Activated CD4-positive, alpha-beta T cell treated with anti-CD3 and anti-CD28 coated beads, Interleukin-2, amount 10 ng/mL, durations not matched to agents 24 days and 14 days (primary cell): ENCODE measurements at places on chromosomes 13 and 19. TPM values are rescaled to one million over a fixed set of nuclear protein-coding genes. Genes with fewer than 3 reads are reported as not detected.

DNA sequence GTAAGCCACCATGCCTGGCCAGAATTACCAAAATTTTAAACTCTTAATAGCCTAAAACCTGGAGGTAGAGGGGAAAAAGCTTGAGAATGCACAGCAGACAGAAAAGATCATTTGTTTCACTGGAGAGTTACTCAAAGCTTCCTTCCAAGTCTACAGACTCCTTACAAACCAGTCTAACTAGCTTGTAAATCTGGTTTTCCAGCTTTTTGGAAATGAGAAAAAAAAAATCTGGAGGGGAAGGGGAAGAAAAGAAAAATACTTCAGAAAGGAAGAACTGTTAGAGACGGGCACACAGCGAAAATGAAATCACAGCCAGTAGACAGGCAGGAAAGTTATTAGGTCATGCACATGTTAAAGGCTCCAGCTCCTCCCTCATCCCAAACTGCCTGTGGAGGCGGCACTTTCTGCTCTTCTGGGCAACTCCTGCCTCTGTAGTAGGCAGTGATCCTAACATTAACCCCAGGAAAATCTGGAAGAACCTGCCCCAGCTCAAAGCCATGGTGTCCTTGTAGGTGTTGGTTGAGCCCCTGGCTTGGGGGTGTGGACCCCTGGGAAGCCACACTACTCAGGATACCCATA, 17.3 kb downstream of the PARP4 start:
- DNase-seq = no peak
- peaks cover 68% of the 10 kb centered on the region for H3K36me3 ChIP-seq
- no peak overlapping the region for H3K27ac ChIP-seq
- H3K4me1 ChIP-seq = no peaks in the 10 kb centered on the region
- H3K4me3 ChIP-seq = no peak overlapping the region
- H3K27me3 ChIP-seq = no peaks in the 10 kb centered on the region

Gene ICAM3
- total RNA-seq = 104 and 108 TPM in 2 replicates

GRCh38 chr13:49791711-49792549, 552 bp downstream of the KPNA3 start:
- H3K4me1 ChIP-seq = peaks cover 31% of the 10 kb centered on the region
- H3K4me3 ChIP-seq = peak overlapping the region; percentile 93
- peaks cover 21% of the 10 kb centered on the region for H3K36me3 ChIP-seq
- peak; percentile 87 for DNase-seq

DNA sequence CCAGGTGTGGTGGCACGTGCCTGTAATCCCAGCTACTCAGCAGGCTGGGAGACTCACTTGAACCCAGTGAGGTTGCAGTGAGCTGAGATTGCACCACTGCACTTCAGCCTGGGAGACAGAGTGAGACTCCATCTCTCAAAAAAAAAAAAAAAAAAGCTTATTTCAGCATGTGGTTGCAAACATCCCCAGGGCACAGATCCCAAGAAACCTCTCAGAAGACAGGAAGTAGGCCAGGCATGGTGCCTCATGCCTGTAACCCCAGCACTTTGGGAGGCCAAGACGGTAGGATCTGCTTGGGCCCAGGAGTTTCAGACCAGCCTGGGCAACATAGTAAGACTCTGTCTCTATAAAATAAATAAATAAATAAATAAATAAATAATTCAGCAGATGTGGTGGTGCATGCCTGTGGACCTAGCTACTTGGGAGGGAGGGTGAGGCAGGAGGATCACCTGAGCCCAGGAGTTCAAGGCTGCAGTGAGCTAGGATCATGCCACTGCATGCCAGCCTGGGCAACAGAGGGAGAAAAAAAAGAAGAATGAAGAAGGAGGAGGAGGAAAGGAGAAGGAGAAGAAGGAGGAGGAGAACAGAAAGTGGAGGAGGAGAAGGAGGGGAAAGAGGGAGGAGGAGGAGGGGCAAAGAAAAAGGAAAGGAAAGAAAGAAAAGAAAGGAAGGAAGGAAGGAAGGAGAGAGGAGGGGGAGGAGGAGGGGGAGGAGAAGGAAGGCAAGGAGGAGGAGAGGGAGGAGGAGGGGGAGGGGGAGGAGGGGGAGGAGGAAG, 4.3 kb upstream of the LRRC8E start:
- H3K27ac ChIP-seq = no peak overlapping the region
- peaks cover 5% of the 10 kb centered on the region for H3K27me3 ChIP-seq
- no peak overlapping the region for H3K4me3 ChIP-seq

- no peaks in the 10 kb centered on the region for H3K27me3 ChIP-seq
- H3K4me1 ChIP-seq = no peaks in the 10 kb centered on the region
- no peak overlapping the region for H3K27ac ChIP-seq
- no peak overlapping the region for H3K4me3 ChIP-seq
- no peaks in the 10 kb centered on the region for H3K36me3 ChIP-seq
- no peak for DNase-seq
Observed at GRCh38 chr19:32881766-32882165, 12.2 kb upstream of the SLC7A9 start.

GRCh38 chr19:4448147-4448985, 9.2 kb downstream of the UBXN6 start:
- H3K27ac ChIP-seq = no peak overlapping the region
- no peaks in the 10 kb centered on the region for H3K4me1 ChIP-seq
- H3K4me3 ChIP-seq = no peak overlapping the region
- H3K27me3 ChIP-seq = no peaks in the 10 kb centered on the region
- DNase-seq = no peak
- H3K36me3 ChIP-seq = peaks cover 29% of the 10 kb centered on the region

GRCh38 chr19:32388393-32388855, 17.1 kb upstream of the DPY19L3 start:
- no peak overlapping the region for H3K27ac ChIP-seq
- no peak for DNase-seq
- H3K36me3 ChIP-seq = peaks cover 12% of the 10 kb centered on the region
- H3K4me3 ChIP-seq = no peak overlapping the region

Gene SYT3
- total RNA-seq = not detected in 2 replicates

DNA sequence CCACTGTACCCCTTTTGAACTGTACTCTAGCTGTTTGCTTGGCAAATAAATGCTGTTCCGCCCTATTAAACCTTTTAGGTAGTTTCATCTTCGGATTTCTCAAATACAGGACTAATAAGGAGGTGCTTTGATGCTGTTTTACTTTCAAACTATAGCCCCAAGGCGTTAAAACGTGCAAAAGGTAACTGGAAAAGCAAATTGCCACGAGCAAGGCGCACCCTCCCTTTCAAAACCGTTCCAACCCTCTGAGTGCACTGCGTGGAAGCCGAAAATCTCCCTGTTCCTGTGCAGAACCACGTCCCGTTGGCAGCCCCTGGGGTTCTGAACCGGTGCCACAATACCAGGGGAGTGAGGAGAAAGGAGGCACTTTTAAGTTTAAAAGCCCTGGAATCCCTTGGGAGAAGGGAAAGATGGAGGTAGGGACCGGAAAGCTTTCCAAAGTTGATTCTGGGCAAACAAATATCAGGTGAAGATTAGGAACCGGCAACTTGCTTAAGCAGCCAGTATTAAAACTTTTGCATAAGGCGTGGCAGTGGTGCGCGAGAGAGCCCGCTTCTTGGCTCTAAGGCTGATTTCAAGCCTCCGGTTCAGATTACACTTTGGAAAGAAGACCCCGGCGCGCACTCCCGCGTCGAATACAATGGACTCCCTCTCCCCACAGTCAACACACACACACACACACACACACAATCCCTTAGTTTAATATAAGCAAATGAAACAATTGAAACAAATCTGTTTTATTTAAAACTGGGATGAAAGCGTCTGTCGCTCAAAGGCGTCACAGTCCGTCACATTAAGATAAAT, 9.5 kb downstream of the POU4F1 start:
- H3K4me1 ChIP-seq = no peaks in the 10 kb centered on the region

Gene ICAM5
- total RNA-seq = 3.0 and 3.8 TPM in 2 replicates

Gene ZNF460
- 42.3 and 49.1 TPM in 2 replicates for total RNA-seq

Gene PGPEP1
- total RNA-seq = 14.6 and 18.5 TPM in 2 replicates

Gene THAP8
- total RNA-seq = 1.5 and 2.0 TPM in 2 replicates

Gene KIRREL2
- total RNA-seq = 1.8 and 2.1 TPM in 2 replicates

DNA sequence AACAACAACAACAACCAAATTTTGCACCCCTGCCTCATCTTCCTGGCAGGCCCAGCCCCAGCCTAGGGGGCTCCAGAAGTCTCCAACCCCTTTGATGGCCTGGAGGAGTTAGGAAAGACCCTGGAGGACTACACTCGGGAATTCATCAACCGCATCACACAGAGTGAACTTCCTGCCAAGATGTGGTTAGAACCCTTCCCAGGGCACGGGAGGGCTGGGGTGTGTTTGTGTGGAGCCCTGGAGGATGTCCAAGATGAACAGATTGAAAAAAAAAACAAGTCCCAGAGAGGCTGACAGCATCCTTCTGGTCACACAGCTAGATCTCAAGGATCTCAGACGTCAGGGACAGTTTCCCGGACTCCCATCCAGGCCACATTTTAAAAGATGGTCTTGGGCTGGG, 13.3 kb downstream of the APOC1 start:
- H3K4me3 ChIP-seq = no peak overlapping the region
- no peaks in the 10 kb centered on the region for H3K36me3 ChIP-seq
- DNase-seq = no peak

GRCh38 chr13:33057019-33057780, 41.0 kb downstream of the KL start:
- no peaks in the 10 kb centered on the region for H3K27me3 ChIP-seq
- no peak overlapping the region for H3K27ac ChIP-seq
- DNase-seq = no peak
- H3K4me3 ChIP-seq = no peak overlapping the region
- no peaks in the 10 kb centered on the region for H3K36me3 ChIP-seq

DNA sequence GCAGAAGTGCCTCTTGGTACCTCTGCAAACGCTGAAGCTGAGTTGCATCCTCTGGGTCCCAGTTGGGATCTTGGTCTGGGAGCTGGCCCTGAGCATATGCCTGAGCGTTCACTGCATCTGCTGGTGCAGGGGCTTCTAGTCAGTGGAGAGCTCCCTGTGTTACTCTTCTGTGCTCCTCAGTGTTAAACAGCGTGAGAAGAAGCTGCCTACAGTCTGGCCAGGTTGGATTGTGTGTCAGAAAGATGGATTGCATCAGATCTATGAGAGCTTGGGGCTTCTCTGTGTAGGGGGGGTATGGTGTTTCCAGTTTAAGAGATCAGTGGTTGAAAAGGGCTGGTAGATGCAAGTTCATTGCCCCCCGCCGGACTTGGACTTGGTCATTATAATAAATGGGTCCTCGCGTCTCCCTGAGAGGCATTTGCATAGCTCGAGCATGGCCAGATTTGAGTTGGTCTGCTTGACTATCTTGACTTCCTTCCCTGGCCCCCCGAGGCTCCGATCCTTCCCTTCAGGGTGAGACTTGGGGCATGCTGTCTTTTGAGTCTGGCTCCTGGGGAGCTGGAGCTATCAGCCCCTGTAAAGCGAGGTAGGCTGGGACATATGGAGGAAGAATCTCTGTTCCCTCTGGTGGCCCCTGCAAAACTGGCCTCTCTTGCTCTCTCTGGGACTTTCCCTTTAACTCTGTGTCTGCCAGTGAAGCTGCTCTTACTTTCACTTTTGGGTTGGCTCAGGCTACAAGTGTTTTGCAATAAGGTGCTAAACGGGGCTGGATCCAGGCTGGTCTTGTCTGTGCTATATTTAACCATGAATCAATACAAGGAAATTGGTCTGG, 52.9 kb downstream of the OR10H4 start:
- H3K4me3 ChIP-seq = peak overlapping the region; percentile 71
- no peaks in the 10 kb centered on the region for H3K36me3 ChIP-seq
- peak overlapping the region; percentile 76 for H3K27ac ChIP-seq
- peaks cover 4% of the 10 kb centered on the region for H3K27me3 ChIP-seq
- peak; percentile 86 for DNase-seq
- peaks cover 26% of the 10 kb centered on the region for H3K4me1 ChIP-seq

DNA sequence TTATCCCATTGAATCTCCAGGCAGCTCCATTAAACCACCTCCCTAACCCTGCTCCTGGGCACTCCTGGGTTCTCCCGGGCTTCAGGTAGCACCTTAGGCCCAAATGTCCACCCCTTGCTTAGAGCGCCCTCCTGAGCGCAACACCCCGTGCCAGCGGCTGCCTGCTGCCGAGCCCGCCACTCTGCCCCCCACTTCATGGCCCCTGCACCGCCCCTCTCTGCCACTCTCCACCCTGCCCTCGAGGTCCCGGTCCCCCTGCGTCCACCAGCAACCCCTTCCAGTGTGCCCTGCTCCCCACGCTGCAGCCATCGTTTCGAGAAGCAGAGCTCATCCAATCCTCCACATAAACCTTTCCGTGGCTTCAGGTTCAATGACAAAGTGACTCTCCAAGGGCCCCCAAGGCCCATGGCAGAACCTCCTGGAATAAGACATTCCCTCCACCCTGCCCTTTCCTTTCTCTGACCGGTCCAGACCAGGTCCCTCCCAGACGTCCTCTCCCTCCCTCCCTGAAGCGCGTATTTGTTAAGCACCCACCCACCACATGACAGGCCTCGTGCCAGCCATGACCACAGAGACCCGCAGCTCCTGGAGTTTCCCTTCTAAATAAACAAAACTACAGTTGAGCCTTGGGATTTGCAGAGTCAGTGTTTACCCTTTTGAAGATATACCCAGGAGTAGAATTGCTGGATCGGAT, 66.6 kb downstream of the ARHGEF18 start:
- peaks cover 37% of the 10 kb centered on the region for H3K36me3 ChIP-seq
- DNase-seq = no peak
- H3K27me3 ChIP-seq = no peaks in the 10 kb centered on the region
- no peak overlapping the region for H3K4me3 ChIP-seq
- peaks cover 8% of the 10 kb centered on the region for H3K4me1 ChIP-seq
- no peak overlapping the region for H3K27ac ChIP-seq

DNA sequence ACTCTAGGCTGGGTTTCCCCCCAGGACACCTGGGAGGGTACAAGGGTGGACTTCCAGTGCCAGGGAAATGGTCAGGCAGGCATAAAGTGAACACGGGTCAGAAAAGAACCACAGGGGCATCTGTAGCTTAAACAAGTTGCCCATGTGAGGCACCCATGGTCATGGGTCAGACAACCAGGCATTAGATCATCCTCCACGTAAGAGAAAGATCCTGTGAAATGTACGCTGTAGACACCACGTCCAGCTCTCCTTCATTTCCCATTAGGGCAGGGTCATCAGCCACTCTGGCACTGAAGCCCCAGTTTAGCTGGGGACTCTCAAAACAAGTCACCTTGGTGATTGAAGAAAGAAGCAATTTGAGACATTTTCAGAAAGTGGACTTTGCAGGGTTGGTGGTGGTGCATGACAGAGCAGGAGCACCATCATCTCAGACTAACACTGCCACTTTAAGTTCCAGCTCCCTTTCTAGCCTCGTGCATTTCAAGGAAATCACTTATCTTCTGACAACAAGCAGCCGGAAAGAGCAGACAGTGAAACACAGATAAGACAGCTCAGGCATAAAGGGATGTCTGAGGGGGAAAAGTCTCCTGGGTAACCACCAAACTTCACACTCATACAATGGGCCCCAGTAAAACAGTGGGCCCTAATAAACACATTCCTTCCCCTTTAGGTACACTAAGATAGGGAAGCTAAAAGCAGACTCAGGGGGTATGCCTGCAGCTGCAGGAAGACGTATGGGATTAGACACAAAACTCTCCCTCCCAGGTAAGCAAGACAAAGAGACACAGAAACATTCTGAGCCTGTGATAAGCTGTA, 16.1 kb upstream of the SIGLEC6 start:
- H3K4me3 ChIP-seq = peak overlapping the region; percentile 23
- peak overlapping the region; percentile 55 for H3K27ac ChIP-seq
- no peaks in the 10 kb centered on the region for H3K36me3 ChIP-seq
